ENCODE measurements at places on chromosomes 7 and 10.
A peak's percentile ranks its signal among the peaks of the same experiment; 100 is the strongest.

- DNase-seq: no peak
Observed at GRCh38 chr10:72092987-72093386, 4.6 kb upstream of the SPOCK2 start.

GRCh38 chr7:8921807-8922206, 488.4 kb downstream of the NXPH1 start:
- no peak for DNase-seq

DNA sequence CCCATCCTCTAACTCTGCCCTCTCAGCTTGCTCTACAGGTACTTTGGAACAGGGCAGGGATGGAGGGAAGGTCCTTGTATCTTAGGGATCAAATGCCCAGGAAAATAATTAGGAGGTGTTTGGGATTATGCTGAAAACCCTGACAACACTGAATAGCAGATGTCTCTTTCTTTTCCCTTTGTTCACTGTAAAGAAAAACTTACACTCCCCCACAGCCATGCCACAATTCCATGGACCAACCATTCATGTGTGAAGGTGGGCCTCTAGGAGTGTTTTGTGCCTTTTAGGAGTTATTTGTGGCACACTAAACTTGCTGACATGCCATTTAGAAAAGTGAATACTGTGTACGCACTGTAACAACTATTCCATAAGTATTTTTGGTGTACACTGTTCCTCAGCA, 108.1 kb downstream of the SNX10 start:
- no peak for DNase-seq

GRCh38 chr7:1130021-1130990, 29.7 kb downstream of the ZFAND2A start:
- no peak for DNase-seq

- peak; percentile 9 for DNase-seq
Observed at GRCh38 chr10:86252079-86252478, 114.5 kb downstream of the GRID1 start.

DNA sequence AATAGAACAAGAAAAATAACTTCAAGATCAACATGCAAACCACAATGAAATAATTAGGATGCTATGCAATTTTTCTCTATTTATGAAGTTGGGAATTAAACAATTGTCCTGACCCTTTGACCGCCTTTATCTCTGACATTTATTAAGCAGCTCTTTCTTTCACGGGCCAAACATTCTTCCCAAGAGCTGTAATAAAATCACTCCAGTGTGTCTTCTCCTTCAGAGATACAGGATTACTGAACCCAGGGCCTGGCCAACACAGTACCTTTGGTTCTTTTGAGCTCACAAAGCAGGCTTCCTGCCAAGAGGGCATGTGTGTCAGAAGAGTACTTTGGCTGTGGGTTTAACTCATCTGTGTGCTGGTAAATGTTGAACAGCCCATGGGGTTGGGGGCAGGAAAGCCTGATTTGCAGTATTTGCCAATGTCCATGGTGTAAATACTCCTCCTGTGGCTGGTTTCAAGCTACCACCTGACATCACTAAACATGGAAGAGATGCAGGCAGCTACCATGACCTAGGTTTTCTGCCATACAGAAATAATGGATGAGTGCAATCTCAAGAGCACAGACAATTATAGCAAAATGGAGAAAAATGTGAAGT, 121.7 kb downstream of the FANK1 start:
- no peak for DNase-seq

GRCh38 chr7:100801833-100802568, 25.3 kb downstream of the EPHB4 start:
- DNase-seq: peak; percentile 89

DNA sequence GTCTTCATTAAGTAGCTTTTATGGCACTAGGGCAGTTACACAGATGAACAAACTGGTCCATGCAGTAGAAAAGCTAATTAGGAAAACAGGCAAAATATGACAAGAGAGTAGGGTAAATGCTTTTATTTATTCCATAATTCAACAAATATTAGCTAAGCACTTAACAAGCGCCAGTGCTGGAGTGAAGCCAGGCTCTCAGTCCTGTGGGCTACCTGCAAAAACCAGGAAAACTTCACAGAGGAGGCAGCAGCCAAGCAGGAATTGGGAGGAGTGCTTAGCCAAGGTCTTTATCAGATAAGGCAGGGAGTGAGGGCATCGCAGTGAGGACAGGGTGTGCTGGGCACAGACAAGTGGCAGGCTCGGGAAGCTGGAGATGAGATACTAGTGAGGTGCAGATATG, 4.9 kb upstream of the KAT6B start:
- peak; percentile 21 for DNase-seq

DNA sequence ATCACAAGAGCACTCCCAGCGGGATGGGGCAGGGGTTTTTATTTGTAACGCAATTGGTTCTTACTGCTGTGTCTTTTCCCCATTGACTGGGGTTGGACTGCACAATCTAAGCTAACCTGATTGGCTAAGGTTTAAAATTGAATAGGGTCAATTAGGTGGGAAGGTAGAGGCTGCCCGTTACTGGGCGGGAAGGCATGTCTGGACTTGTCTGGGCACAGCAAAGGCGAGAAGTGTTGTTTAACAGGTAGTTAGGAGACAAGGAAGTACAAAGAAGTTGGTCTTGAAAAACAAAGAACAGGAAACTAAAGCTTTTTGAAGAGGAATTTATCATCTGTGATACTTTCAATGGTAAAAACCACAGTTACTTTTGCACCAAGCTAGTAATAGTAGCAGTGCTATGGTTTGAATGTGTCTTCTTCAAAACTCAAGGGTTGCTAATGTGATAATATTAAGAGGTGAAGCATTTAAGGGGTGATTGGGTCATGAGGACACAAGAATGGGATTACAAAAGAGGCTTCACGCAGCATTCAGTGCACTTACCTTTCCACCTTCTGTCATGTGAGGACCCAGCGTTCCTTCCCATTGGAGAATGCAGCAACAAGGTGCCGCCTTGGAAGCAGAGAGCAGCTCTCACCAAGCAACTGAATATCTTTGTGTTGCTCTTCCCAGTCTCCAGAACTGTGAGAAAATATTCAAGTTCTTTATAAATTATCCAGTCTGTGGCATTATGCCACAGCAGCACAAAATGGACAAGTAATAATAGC, 875.5 kb upstream of the SORCS1 start:
- no peak for DNase-seq

- peak; percentile 89 for DNase-seq
Observed at GRCh38 chr7:100865938-100866728, 1.1 kb upstream of the TRIP6 start.

DNA sequence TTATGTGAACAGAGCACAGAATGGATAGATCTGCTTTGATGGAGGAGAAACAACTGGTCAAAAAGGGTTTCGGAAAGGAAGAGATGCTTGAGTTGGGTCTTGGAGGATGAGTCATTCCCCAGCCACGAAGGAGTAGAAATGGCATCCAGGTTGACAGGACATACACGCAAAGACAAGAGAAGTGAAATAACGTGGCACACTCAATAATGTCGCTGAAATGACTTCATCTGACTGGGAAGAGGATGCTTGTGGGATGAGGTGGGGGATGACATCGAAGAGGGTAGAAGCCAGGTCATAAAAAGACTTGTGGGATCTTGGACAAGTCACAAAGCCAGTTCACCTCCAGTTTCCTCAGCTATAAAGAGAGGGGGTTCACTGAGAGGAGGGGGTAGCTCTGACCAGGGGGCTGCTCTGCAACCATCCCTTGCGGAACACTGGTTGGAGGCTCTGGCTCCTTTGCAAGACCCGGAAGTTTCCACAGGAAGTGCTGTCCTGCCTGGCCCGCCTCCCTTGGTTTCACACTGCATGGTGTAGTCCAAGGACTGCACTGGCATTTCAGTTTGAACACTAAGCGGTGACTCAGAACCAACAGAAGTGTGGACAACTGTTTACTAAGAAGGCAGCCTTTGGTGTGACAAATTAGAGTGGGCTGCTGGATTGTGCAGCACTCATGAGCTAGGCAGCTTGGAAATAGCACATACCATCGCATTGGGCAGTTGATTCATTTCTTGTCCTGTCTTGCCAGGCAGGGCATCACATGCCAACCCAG, 189.9 kb upstream of the ADO start:
- no peak for DNase-seq

GRCh38 chr10:49309691-49310411, 10.9 kb downstream of the C10orf71 start:
- no peak for DNase-seq

- no peak for DNase-seq
Observed at GRCh38 chr10:11604865-11605650, 6.4 kb downstream of the USP6NL start.

DNA sequence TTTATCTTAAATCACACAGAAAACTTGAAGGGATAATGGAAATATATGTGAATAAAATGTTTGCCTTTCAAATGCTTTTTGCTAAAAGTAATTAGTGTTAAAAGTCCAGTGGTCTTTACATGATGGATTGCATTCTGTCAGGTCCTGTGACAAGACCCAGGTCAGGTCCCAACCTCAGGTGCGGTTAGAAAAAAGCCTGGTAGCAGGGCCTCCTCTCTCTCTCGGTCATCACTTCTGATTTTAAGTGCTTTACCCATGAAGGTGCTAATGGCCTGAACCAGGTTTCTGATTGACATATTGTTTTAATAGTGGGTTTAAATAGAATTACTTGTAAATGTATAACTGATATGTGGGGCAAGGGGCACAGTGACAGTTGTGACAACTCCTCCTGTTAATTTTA, 736.3 kb downstream of the POM121L12 start:
- no peak for DNase-seq

- peak; percentile 59 for DNase-seq
Observed at GRCh38 chr7:149791-150636, 42.4 kb upstream of the FAM20C start.

DNA sequence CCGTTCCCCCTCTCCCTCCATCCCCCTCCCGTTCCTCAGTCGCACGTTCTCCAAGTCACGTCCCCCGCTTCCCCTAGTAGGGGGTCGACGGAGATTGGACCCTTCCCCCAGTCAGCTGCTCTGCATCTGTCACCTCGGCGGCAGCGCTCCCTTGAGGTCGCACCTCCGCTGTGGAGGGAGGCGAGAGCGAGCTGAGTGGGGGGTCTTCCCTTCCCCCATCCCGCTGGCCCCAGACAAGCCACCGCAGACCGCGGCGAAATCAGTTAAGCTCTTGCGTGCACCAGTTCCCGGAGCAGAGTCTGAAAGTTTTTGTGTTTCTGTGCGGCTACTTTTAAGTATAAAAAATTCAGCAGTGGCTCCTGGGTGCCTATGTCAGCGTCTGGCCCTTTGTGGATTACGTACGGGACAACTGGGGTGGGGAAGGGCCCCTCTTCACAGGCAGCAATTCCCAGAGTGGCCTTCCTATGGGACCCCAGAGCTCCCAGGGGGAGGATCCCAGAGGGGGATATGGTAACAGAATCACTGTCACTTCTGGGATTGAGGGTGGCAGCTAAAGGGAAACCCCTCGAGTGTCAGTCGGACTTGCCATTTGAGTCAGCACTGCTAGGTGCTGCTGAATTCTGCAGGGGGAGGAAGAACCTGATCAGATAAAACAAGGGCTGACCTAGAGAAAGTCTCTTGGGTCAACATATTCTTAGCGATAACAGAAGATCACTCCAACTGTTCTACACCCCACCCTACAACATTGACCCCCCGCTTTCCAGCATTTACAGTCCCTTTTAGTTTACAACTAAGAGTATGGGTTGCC, 12.5 kb upstream of the DDIT4 start:
- peak; percentile 42 for DNase-seq

DNA sequence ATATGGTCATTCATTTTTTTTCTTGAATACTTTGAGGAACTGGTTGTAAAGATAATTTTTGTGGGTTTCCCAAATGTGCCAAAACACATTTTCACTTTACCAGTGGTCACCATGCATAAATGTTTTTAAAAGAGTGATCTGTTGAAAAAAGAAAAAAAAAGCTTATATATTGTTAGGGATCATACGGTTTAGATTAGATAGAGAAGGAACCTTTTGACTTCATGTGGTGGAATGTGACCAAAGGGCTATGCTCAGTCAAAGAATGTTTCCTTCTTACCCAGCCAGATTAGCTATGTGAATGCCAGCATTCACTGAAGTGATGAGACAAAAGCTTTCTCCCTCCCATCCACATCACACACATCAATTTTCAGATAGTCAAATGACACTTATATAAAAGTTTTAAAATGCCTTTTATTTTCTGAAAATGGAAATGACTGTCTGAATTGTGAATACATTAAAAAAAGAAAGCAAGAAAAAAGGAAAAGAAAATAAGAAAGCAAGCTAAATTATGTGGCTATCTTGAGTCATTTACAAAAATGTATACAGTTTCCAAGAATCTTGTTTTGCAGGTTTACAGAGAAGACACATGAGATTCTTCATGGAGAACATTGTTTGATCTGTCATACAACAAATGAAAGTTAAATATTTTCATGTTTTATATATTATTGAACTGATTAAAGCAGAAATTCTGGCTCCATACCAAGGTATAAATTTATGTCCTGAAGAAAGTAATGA, 8.6 kb upstream of the CPED1 start:
- no peak for DNase-seq

- DNase-seq: peak; percentile 44
Observed at GRCh38 chr10:91590904-91591796, 41.7 kb downstream of the PPP1R3C start.

DNA sequence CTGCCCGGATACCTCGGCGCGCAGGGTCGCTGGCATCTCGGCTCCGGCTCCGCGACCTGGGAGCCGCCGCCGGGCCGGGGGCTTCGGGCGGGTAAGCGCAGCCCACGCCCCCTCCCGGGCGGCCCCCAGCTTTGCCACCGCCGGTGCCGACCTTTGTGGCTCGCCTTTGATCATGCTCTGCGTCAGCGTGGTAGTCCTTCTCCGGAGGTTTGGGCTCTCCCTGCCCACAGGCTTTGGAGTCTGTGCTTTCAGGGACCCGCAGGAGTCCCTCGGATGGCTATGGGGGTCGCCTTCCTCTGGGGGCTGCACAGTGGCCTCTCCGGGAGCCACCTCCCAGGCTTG, 7.3 kb downstream of the ATP6V1F start:
- DNase-seq: no peak

DNA sequence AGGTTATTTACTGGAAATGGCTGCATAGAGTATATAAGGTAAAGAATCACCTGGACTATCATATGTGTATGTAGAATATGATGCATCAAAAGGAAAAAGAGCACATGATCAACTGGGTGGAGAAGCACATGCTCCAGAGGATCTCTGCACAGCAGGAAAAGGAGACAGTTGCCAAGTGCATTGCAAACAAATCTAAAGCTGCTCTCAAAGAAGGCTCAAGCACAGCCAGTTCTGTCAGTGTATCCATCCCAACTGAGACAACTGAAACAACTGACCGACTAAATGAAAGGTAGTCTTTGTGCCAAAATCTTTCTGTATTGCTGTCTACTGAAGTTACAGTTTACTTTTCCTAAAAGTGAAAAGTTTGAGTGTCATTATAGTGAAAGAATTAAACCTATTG, 83.2 kb upstream of the SGCE start:
- DNase-seq: no peak

DNA sequence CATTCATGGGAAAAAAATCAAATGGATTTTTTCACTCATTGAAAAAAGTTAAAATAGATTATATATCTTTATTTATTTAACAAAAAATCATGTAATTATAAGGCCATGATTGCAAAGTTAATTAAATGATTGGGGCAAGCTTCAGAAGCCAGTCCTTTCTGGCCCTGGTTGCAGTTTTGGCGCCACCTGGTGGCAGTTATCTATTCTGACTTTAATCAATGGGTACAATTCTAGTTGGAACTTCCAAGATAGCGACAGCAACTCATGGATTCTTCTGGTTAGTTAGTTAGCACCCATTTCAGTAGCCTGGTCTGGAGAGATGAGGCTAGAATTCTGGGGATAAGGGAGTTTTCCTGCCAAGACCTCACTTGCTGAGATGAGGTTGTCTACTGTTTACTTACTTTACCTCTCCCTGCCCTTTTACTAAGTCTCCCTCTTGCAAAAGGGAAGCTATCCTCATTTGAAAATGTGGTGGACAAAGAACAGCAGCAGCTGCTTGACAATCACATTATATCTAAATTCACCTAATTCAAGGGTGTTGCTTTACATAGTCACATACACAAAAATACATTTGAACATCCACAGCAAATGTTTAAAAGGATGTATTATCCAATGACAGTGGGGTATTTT, 42.3 kb downstream of the NOC3L start:
- peak; percentile 38 for DNase-seq

All from left colon (tissue), 2 donors.